ENCODE measurements at places on chromosomes 4 and X.
A peak's percentile ranks its signal among the peaks of the same experiment; 100 is the strongest.

GRCh38 chrX:76427560-76428242 lies at the start of gene MAGEE1:
MAGEE1 (plus strand) TSS chrX:76427710; CDS start chrX:76427931, 221 bp downstream.
- DNase-seq = peak; percentile 29

GRCh38 chr4:158750379-158750778 lies 18.4 kb upstream of the FNIP2 start:
- DNase-seq = no peak

DNA sequence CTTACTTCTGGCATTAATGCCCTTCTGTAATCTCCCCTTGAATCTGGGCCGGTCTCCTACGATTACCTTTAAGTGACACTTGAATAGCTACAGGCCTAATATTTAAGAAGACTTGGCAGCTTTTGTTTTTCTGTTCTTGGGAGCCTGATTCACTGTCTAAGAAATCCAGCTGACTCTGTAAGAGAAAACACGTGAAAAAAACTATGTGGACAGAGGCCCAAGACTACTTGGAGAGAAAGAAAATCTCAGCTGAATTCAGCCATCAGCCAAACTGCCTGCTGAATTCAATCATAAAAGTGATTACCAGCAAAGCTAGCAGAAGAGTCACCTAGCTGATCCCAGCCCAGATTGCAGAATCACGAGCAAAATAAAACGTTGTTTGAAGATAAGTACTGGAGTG lies 521.2 kb downstream of the MID1IP1 start:
- no peak for DNase-seq

DNA sequence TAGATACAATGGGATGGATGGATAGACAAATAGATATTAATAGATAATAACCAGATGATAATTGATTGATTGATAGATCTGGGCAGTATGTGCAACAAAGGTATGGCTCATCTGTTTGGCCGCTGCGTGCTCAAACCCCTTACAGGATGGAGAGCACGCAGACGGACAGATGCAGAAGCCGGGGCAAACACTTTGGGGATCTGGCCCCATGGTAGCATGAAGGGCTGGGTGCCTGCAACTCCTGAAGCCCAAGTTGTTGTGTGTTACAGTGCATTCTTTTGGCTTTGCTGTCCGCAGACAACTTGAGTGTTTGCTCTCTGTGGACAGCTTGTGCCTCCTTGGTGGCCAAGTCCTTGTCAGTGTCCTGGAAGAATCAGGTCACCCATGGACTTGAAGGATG lies 10.6 kb upstream of the DHRSX start:
- DNase-seq = no peak

GRCh38 chr4:94412658-94413038 lies 39.1 kb upstream of the PDLIM5 start:
- DNase-seq = no peak

DNA sequence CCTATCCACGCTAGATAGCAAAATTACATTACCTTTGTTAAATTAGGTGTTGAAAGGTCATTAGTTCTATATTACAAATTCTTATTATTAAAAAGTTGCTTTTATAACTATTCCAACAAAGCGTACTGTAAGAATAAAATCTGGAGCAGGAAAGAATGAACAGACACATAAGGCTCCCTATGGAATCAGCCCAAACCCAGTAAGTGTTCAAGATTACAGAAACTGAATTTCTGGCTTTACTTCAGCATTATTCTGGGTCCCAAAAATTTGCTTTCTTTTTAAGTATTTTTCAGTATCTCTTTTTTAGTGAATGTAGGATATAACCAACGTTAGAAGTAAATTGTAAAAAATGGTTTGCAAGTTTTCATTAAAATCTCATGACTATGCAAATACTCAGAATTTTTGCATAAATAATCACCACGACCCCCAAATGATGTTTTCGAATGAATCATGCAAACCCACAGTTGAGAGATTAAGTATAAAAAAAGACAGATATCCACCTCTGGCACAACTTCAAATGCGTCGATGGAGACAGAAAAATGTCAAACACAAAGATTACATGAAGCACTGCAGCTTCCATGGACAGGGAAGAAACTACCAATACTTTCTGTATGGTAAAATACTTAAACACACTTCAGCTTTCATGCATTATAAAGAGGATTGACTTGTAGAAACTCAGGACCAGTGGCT lies 238.5 kb downstream of the RASL11B start:
- no peak for DNase-seq

- DNase-seq = no peak
Measured at GRCh38 chr4:106450249-106450648, 81.7 kb upstream of the GIMD1 start.

GRCh38 chr4:53490161-53490956 lies 100.9 kb downstream of the LNX1 start:
- DNase-seq = no peak

DNA sequence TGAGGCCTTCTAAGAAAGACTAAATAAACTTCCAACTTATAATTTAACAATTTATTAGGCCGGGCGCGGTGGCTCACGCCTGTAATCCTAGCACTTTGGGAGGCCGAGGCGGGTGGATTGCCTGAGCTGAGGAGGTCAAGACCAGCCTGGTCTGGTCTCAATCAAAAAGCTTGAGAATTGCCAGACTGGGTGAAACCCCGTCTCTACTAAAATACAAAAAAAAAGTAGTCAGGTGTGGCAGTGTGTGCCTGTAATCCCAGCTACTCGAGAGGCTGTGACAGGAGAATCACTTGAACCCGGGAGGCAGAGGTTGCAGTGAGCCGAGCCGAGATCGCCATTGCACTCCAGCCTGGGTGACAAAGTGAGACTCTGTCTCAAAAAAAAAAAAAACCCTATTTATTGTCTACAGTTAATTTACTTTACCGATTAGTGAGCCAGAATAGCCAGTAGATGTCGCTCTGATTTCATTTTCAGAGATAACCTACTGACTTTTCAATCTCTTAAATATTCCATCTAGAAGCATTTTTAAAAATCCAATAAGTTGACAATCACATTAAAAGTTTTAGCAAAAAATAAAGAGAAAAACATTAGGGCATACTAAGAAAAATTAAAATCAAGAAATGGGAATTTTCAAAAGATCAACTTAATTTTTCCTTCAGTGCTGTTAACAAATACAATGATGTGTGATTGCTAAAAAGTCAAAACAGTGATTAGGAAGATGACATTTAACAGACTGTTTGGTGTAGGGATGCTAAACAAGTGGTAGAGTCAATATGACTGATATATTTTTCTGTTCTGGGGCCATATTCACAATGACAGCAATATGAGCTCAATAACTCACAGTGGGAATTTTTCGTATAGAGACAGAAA lies 4.3 kb upstream of the SHROOM3 start:
- DNase-seq = no peak

DNA sequence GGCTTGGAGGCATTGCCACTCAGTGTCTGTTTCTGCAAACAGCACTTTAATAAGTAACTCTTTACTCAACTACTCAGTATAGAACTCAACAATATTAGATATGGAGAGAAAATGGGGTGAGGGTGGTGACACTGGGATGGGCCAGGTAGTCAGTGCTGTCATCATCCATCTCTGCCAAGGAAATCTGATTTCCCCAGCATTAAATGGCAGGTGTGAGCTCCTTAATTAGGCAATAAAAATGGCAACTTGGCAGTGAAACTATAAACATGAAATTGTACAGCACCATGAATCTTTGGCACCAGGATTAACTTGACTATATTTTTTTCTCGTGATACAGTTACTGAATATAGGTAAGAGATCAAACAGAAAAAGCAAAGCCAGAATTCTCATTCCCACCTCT lies 146.2 kb downstream of the GLRA2 start:
- no peak for DNase-seq

GRCh38 chr4:158068068-158068467 lies 104.8 kb downstream of the GASK1B start:
- DNase-seq = no peak

- DNase-seq = no peak
Measured at GRCh38 chr4:87962398-87963146, 12.9 kb upstream of the SPP1 start.

DNA sequence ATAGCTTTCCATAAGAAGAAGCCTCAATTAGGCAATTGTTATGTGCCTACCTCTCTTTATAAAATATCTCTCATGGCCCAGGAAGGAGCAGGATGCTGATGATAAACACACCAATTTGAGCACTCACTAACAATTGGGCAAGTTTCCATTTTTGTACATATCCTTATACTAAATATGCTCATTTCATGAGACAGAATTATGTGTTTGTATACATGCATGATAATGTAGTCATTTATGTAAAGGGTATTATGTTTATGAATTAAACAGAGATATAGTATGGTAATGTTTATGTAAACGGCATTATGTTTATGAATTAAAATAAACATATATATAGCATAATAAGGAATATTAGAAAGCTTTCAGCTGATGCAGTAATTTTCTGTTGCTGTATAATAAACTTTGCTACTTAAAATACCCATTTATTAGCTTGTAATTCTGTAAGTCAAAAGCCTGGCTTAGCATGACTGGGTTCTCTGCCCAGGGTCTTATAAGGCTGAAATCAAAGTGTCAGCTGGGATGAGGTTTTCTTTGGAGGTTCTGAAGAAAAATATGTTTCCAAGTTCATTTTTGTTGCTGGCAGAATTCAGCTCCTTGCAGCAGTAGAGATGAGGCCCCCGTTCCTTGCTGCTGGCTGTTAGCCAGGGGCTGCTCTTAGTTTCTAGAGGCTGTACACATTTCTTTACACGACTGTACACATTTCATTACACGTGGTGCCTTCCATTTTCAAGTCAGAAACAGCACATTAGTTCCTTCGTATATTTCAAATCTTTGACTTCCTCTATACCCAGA lies 89.0 kb downstream of the GLRA2 start:
- no peak for DNase-seq

DNA sequence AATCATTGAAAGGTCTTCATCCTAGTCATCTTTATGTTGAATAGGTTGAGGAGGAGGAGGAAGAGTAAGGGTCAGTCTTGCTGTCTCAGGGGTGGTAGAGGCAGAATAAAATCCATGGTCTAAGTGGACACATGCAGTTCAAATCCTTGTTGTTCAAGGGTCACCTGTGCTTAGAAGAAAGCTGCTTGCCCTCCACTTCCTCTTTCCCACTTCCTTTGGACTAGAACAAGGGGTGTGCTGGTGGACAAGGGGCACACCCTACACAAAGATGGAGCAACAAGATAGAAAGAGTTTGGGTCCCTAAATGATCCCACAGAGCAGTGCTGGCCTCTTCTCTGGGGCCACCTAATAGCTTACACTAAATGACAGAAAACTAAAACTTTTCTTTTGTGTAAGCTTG lies 47.9 kb downstream of the HSD17B13 start:
- DNase-seq = no peak

- DNase-seq = no peak
Measured at GRCh38 chrX:13614154-13614553, 38.8 kb upstream of the TCEANC start.

DNA sequence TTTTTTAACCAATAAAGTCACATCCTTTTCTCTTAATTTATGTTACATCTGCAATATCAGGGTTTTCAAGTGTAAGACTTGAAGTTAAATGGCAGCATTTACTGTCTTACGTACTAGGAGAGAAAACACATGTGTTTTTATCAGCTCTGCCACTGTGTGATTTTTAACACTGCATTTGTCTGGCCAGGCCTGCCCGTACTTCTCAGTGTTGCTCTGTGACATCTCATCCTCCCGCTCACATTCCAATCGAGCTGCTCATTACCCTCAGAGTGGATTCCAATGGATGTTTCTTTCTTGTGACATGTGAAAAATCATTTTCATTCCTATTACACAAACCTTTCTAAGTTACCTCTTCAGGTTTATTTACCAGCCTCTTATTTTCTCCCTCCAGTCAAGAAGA lies 420.3 kb downstream of the FAT4 start:
- DNase-seq = no peak

DNA sequence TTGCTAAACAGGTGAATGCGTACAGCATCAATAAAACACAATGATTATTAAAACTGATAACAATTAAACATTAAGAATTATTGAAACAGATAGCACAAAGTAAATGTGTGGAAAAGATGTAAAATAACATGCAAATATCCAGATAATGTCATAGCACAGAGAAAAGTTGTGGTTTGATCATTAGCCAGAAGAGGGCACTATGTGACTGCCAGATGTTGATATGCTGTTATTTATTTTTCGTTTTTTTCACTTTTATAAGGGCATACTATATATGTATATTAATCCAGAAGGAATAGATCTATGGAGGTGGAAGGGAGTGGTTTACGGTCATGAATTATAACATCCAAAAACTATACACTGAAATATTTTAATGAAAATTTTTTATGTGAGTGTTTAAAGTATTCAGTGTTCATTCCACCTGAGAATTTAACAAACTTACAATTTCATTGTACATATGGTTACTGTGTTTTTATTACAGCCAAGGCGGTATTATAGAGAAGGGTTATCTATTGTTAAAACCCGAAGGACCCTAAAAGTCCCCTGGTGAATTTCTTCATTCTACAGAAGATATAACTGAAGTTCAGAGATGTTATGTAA lies 211.9 kb upstream of the UGT8 start:
- no peak for DNase-seq

GRCh38 chrX:1582686-1583437 lies 8.5 kb upstream of the AKAP17A start:
- no peak for DNase-seq

DNA sequence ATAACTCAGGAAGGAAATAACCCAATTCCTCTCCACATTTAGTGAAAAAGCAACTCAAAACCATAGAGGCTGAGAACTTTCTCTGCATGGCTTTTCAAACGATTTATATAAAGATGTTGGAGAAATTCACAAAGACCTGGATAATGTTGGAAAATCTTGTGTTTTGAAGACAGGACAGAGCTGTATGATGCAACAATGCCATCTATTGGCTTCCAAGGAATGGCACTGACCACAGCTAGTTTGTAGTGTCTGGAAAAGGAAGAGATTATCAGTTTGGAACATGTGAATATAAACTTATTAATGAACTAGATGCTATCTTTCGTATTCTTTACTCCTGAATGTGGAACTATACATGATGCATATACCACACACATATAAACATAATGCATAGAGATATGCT lies 503.6 kb downstream of the IL1RAPL1 start:
- DNase-seq = no peak

- no peak for DNase-seq
Measured at GRCh38 chr4:48986654-48987164, 634 bp downstream of the CWH43 start.

GRCh38 chr4:168585168-168586091 lies 88.6 kb downstream of the PALLD start:
- no peak for DNase-seq
